ENCODE measurements at places on chromosomes 2 and 18.

GRCh38 chr2:175815537-175815936 is 186.5 kb downstream of the LNPK start:
- DNase-seq: no peak

- DNase-seq: no peak
Measured at GRCh38 chr18:62066102-62066818, 120.6 kb downstream of the PIGN start.

GRCh38 chr2:152046940-152047339 is 51.9 kb downstream of the CACNB4 start:
- no peak for DNase-seq

- DNase-seq: no peak
Measured at GRCh38 chr2:28378679-28379584, 13.7 kb upstream of the FOSL2 start.

DNA sequence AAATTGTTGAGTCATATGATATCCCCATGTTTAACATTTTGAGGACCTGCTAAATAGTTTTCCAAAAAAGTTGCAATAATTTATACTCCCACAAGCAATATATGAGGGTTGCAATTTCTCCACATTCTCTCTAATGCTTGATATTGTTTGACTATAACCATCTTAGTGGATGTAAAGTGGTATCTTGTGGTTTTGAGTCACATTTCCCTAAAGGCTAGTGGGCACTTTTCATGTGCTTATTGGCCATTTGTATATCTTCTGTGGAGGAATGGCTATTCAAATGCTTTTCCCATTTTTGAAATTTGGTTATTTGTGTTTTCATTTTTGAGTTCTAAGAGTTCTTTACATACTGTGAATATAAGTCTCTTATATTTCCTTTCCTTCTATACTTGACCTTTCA is 82.7 kb downstream of the SCG2 start:
- DNase-seq: no peak

- DNase-seq: no peak
Measured at GRCh38 chr2:200300638-200301314, 5.7 kb upstream of the SPATS2L start.

GRCh38 chr18:57212678-57213077 is 65.8 kb downstream of the BOD1L2 start:
- DNase-seq: no peak
